Stimulated activated CD8-positive, alpha-beta memory T cell treated with anti-CD3 and anti-CD28 coated beads, Interleukin-15, amount 100 ng/mL, for 4 hours (primary cell): ENCODE measurements at places on chromosomes 2 and 18.

- no peak for DNase-seq
Measured at GRCh38 chr18:4636967-4637366, 181.9 kb upstream of the DLGAP1 start.

GRCh38 chr2:76613330-76613729 lies 902.6 kb upstream of the GCFC2 start:
- no peak for DNase-seq

DNA sequence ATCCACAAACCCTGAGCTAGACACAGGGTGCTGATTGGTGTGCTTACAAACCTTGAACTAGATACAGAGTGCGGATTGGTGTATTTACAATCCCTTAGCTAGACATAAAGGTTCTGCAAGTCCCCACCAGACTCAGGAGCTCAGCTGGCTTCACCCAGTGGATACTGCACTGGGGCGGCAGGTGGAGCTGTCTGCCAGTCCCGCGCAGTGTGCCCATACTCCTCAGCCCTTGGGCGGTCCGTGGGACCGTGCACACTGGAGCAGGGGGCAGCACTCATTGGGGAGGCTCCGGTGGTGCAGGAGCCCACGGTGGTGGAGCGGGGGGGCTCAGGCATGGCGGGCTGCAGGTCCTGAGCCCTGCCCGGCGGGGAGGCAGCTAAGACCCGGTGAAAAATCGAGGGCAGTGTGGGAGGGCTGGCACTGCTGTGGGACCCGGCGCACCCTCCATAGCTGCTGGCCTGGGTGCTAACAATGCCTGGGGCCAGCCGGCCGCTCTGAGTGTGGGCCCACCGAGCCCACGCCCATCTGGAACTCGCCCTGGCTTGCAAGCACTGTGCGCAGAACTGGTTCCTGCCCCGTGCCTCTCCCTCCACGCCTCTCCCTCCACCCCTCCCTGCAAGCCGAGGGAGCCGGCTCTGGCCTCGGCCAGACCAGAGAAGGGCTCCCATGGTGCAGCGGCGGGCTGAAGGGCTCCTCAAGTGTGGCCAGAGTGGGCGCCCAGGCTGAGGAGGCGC lies 75.6 kb downstream of the MOB4 start:
- DNase-seq, result no peak

DNA sequence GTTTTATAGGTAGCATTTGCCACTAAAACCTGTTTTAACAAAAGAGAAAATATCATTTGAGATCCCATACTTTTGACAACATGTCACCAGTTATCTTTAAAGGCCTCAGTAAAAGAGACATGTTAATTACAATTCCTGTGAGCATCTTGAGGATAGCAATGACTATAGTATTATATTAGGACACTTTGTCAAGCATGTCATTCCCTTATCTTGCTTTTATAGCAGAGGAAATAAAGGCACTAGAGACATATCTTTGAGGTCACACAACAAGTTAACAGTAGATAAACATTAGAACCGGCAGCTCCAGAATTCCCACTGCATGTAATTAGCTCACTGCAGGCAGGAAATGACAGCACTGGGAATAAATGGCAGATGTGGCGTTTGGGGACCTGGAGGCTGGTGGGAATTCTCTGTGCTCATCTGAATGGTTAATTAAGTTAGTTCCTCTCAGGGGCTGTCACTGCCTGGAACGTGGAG lies 25.9 kb downstream of the LYPD6B start:
- no peak for DNase-seq

- no peak for DNase-seq
Measured at GRCh38 chr2:146990311-146991054, 854.3 kb upstream of the ACVR2A start.

DNA sequence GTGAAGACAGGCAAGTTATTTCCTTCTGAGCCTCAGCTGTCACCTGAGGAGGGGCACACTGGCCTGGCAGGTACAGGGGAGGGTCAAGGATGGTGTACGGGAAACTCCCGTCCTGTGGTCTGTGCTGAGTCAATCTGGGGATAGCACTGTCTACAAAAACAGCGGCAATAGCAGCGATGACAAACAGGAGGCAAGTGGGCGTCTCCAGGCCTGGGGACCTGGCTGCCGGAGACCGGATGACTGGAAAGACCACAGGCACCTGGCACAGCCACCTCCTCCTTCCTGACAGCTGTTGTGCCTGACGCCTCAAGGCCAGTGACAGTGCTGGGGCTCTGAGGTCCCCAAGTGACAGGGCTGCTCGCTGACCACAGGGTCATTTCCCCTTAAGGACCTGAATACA lies 202.1 kb upstream of the HS6ST1 start:
- DNase-seq, result no peak
